ENCODE measurements at places on chromosomes 3 and 15.
A peak's percentile ranks its signal among the peaks of the same experiment; 100 is the strongest.

- no peak for DNase-seq
These were observed 641.1 kb downstream of the MECOM start for GRCh38 chr3:169022457-169022856.

DNA sequence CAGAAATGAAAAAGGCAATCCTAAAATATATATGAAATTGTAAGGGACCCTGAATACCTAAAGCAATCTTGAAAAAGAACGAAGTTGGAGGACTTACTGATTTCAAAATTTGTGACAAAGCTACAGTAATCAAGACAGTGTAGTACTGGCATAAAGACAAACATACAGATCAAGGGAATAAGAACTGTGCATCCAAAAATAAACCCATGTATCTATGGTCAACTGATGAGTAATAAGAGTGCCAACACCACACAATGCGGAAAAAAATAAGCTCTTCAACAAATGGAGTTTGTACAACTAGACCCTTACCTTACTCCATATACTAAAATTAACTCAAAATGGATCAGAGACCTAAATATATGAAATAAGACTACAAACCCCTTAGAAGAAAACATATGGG, 29.6 kb downstream of the GSK3B start:
- no peak for DNase-seq

GRCh38 chr3:30768046-30768445, 126.4 kb downstream of the GADL1 start:
- no peak for DNase-seq

DNA sequence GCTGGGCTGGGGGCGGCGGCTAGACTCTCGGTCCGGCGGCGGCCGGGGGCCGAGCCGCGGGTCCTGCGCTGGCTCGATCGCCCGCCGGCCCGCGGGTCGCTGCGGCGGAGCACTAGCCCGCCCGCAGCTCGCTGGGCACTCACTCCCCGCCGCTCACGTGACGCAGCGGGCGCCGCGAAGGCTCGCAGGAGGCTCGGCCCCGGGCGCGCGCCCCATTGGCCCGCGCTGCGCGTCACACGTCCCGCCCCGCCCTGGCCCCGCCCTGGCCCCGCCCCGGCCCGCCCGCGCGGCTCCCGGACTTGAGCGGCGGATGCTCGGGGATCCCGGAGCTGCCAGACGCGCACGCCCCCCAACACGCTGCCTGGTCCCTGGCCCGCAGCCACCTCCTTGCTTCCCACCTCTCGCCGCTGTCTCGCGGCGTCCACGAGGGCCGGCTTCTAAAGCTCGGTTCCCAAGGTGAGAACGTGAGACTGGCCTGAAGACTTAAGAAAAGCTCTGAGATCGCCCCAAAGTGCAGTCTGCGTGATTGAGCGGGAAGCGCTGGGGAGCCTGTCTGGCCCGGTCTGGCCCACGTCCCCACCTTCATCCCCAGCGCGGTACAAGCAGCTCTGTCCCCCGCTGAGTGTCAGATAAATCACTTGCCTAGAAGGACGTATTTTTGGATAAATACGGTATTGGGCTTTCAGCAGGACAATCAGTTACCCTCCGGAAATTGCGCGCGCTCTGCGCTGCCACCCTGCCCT, at the start of gene KLF15:
KLF15 (minus strand) TSS at position 114 of the 743 bp plus-strand sequence. CDS start 4,486 bp downstream, outside the sequence.
- peak; percentile 90 for DNase-seq

DNA sequence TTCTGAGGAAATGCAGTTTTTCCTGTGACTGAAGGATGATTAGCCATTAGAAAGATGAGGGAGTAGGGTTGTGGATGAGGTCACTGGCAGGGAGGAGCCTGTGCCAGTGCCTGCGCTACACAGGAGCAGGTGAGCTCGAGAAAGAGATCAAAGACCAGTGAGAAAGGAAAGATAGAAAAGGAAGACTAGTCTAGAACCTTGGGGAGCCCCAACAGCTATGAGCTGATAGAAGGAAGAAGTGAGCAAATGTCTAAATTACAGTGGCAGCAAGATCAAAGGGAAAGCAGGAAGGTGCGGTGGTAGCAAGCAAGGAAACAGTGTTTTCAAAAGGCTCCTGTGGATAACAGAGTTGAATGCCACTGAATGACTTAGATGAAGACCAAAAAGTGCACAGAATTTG, 39.6 kb downstream of the LNP1 start:
- no peak for DNase-seq

GRCh38 chr15:90885432-90886290, 1.4 kb downstream of the FES start:
- peak; percentile 84 for DNase-seq

DNA sequence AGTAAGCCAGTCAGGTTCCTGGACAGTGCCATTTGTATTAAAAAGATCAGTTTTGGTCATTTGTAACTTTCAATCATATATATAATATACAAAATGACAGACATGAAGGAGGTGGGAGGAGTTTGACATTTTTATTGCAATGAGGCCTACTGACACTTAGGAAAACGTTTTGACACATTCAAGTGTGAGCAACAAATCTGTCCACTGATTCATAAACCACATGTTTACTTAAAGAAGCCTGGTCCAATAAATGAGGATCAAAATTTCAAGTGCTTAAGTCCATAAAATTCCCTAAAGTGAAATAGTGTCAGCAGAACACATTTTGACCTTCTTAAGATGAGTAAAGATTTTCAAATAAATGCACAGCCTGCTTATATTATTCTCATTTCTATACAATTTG, 137.3 kb downstream of the MECOM start:
- DNase-seq, result no peak

DNA sequence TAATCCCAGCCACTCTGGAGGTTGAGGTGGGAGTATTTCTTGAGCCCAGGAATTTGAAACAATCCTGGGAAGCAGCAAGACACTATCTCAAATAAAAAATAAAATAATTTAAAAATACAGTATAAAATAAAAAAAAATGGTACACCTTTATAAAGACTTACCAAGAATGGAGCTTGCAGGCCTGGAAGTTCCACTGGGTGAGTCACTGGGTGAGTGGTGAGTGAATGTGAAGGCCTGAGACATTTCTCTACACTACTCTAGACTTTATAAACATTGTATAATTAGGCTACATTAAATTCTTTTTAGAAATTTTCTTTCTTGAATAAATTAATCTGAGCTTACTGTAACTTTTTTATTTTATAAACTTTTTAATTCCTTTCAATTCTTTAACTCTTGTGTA, 609.1 kb upstream of the BCHE start:
- DNase-seq, result no peak

DNA sequence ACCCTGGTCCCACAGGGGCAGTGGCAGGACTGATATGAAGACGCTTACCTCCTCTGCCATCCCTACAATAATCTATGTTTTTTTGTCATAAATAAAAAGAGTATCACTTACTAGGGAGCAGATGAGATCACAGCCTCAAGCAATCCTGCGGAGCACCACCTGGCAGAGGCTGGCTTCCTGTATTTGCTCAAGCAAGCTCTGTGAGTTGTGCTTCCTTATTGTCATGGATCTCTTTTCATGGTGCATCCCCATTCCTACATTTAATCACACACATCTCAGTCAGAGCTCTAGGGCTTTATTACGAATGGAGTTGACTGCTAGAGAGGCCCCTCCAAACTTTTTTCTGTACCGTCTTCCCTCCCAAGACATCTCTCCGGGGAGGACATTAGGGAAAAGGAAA, 186.0 kb downstream of the UBE2E2 start:
- DNase-seq, result no peak

DNA sequence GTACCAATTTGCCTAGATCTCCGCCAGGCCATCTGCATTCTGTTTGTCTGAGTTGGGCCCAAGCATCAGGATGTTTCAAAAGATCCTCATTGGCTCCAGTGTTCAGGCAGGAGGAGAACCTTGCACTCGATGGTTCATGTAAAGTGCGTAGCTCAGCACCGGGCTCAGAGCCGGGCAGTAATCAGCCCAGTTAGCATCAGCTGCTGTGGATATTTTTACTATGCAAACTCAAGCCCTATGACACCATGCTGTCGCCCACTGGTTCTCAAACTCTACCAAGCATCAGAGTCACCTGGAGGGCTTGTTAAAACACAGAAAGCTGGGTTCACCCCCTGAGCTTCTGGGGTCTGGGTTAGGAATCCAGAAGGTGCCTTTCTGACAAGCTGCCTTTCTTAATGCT, 310.8 kb downstream of the SHQ1 start:
- no peak for DNase-seq

DNA sequence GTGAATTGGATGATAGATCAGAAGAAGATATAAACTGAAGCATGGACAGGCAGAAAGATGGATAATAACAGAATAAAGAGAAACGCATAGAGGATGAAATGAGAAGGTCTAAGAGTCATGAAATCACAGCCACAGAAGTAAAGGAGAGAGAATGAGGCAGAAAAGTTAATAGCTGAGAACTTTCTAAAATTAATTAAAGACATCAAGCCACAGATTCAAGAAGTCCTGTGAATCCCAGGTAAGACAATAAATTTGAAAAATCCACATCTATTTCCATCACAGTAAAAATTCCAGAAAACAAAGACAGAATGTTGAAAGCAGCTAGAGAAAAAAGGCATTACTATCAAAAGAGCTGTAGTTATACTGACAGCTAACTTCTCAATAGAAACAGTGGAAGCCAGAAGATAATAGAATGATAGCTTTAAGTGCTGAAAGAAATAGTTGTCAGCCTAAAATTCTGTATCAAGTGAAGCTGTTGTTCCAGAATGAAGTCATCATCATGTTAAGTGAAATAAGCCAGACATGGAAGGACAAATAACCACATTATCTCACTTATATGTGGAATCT, 12.0 kb downstream of the ACVR2B start:
- no peak for DNase-seq

GRCh38 chr15:92541291-92542200, 114.0 kb downstream of the FAM174B start:
- no peak for DNase-seq

DNA sequence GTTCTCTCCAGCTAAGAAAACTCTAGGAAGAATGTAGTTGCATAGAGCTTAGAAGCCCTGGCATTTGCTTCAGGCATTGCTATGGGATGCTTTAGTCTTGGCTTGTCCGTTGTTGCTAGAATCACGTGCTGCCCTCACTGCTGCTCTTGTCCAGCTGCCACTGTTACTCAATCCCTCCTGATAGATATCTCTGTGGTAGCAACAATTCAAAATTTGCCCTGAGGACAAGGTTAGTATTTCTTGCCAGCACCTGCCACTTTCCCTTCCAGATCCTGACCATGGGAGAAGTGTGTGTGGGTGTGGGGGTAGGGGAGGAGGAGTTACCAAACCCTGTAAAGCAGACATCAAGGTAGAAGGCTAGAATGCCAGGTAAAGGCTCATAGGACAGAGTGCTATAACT, 113.8 kb downstream of the PPM1L start:
- no peak for DNase-seq

DNA sequence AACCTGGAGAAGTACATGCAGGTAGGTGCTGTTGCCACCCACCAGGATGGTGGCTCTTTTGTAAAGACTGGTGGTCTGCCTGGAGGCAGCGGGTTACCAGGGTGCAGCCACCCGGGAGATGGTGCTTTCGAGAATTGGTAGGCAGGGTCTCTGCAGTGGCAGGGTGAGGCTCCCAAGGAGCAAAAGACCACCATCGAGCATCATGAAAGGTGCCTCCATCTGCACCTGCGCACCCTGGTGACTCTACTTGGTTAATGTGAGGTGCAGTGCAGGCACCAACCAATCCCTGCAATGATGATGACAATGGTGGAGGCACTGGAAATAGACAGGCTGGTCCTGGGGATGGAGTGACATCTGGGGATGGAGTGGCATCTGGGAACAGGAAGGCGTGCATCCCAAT, 236.7 kb downstream of the ADAMTS17 start:
- DNase-seq, result no peak

All from upper lobe of left lung (tissue), 6 donors.